Effector CD4-positive, alpha-beta T cell (primary cell): ENCODE measurements at places on chromosomes 5 and 9.

- DNase-seq = no peak
These were observed 8.8 kb downstream of the TNIP1 start for GRCh38 chr5:151071848-151072629.

- DNase-seq = no peak
These were observed 116.8 kb downstream of the BOD1 start for GRCh38 chr5:173499471-173500212.

DNA sequence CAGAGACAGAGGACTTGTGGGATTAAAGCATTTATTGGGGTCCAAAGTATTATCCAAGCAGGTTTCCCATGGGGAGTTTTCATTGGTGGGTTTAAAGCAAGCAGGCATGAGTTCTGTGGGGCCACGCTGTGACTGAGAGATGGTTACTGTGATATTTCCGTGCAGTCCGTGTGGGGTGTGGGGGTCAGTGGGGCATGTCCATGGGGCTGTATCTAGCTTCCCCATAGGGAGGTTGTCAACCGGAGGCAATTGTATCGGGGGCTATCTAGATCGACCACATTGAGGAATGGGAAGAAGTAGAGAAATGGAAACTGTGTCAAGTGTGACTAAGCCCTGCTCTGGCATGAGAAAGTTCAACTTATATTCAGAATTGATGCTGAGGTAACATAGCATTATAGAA lies 7.1 kb upstream of the RPS23 start:
- DNase-seq = no peak

- no peak for DNase-seq
These were observed 576.5 kb upstream of the EDIL3 start for GRCh38 chr5:84961193-84961592.

GRCh38 chr5:67010684-67011409 lies 185.8 kb downstream of the CD180 start:
- DNase-seq = no peak

DNA sequence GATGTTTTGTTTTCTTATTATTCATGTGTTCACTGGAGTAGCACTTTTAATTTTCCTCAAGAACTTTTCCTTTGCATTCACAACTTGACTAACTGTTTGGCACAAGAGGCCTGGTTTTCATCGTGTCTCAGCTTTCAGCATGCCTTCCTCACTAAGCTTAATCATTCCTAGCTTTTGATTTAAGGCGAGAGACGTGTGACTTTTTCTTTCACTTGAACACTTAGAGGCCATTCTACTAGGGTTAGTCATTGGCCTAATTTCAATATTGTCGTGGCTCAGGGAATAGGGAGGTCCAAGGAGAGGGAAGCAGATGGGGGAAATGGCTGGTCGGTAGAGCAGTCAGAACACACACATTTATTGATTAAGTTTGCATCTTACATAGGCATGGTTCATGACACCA lies 94.0 kb downstream of the ZNF462 start:
- DNase-seq = no peak

DNA sequence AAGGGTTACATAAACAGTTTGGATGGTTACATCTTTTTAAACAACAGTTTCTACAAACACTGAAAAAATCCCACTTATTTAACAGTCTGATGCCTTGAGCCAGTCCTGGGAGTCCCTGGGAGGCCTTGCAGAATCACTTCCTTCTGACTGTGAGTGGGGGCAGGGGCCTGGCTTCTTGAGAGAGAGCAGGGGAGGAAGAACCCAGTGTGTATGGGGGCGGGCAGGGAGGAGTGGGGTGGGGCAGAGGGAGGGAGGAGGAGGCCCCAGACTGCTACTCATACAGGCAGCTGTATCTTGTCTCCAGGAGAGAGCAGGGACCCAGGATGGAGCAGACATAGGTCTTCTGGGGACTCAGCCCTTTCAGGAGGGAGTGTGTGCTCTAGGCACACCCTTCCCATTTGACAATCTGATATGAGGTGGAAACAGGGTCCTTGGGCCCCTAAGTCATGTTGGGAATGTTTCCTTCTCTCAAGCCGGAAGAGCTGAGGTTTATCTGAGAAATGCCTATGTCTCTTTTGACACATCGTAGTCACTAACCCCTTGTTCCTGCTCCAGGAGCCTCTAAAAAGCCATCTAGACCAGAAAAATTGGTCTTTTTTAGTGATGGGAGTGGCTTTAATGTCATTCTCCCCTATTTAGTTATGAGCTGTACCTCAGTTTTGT lies 52.8 kb downstream of the IRF1 start:
- DNase-seq = peak; percentile 45

DNA sequence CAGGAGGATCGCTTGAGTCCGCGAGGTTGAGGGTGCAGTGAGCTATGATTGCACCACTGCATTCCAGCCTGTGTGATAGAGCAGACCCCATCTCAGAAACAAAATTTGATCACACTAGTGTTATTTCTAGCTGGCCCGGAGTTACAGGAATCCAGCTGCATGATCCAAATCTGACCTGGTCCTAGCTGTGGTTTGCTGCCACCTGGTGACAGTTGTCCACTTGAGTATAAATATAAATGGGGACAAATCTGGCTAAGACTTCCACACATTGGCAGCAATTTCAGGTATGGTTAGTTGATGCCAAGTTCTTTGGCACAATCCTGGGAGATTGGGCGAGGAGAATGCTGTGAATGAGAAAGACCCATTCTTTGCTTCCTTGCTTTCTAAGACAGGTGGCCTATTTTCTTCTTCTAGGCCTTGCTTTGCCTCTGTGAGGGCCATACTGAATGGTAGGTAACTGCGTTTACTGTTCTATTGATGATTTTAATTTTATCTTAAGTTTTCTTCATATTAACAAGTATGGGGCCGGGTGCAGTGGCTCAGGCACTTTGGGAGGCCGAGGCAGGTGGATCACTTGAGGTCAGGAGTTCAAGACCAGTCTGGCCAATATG lies 35.4 kb downstream of the UBE2R2 start:
- peak; percentile 54 for DNase-seq

- no peak for DNase-seq
These were observed 317.6 kb downstream of the CWC27 start for GRCh38 chr5:65086234-65086890.

- DNase-seq = no peak
These were observed 14.0 kb upstream of the TEX48 start for GRCh38 chr9:114695948-114696347.

DNA sequence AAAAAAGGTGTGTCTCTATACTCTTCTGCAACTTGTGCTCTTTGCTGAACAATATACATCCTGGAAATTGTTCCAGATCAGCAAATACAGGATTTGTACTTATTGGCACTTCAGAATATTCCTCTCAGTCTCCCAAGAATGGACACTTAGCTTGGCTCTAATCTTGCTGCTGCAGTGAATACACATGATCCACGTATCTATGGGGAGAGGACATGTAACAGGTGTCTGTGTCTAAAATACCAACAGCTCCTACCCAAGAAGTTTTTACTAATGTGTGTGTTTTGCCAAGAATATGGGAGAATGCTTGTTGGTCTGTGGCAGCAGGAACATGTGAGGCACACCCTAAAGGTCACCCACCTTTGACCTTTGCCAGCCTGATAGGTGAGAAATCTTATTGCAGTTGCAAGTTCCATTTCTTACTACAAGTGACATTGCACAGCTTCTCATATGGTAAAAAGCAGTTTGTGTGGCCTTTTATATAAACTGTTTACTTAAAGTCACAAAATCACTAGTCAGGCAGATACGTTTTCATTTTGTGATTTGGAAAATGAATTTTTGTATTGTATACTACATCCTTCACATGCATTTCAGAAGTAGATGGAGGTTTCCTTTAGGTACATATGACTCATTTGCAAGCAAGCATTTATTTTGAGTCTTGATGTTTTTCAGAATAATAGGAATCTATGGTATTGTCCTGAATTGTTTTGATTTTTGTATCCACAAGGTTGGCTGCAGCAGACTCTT lies 35.8 kb downstream of the PHF2 start:
- no peak for DNase-seq

DNA sequence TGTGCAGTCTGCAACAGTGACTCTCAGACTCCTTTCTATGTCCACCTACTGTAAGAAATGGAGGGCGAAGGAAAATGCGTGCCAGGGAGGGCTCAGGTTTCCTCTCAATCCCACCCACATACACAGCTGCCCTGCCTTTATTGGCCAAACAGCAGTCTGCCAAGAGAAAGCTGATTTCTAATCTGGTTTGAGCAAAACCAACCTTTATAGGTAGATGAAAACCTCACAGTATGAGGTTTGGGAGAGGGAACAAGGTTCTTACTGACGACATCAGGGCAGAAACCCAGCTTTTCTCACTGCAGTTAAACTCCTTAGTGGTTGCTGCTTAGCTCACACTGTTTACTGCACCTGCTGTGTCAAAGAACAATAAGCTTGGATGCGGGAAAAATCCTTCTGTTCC lies 152.3 kb upstream of the KLF9 start:
- DNase-seq = no peak

DNA sequence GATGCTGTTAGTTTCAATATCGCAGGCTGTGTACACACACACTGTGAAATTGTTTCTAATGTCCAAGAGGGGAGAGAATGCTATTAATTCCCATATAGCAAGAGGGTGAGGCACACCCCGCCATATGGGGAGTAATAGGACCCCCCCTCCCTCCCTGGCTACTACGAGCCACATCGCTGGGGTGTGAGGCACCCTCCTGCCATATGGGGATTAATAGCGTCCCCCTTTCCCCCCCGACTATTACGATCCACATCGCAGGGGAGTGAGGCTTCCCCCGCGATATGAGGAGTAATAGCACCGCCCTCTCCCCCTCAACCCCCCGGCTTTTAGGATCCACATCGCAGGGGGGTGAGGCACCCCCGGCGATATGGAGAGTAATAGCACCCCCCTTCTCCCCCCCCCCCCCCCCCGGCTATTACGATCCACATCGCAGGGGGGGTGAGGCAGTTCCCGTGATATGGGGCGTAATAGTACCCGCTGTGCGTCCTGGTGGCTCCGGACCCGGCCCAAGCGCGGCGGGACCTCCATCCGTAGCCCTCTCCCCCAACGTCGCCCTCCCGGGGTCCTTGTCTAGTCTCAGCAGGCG lies 494 bp upstream of the STK32A start:
- DNase-seq = no peak

DNA sequence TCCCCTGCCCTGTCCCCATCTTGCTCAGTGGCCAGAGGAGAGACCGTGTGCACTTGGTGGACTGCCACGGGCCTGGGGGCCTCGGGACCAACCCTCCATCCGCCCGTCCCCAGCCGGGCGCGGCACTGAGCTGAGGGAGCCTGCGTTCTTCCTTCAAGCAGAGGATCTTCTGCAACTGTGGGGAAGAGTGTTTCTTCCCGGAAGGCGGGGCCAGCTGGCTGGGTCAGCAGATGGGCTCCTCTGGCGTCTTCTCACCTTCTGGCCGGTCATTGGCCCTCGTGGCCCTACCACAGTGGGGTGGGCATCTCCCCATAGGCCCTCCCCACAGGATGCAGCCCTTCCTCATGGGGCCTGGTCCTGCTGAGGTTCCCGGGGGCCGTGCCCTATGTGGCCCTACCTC lies 17.4 kb downstream of the RXRA start:
- no peak for DNase-seq

DNA sequence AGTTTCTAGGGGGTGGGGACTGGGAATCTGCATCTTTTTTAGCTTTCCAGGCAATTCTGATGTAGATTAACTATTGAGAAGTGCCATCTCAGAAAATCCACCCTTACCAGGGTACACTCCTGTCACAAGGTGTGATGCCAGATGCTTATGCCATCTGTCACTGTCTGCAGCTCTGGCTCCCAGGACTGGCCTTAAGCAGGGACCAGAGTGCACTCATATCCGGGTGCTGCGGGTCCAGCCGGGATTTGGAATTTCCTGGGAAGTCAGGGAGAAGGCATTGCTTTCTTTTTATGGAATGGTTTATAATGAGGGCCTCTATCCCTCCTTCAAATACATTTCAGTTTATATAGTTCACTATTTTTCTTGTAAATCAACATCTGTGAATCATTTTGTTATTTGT lies 92.6 kb downstream of the TMEM174 start:
- no peak for DNase-seq

DNA sequence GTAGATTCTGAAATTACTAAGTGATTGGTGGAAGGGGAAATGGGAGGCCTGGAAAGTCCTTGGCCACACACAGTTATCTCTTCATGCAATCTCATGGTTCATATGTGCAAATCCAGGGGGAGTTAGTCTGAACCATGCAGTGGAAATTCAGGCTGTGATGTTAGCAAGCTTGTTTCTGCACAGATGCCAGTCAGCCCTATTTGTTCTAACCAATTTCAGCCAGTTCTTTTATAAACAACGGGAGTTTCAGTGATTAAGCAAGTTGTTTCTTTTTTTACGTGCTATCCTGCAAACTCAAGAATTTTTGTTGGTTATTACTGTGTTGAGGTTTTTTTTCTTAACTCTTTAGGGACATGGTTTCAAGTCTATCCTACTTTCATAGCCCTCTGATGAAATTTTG lies 298.0 kb downstream of the FER start:
- no peak for DNase-seq

GRCh38 chr9:135010921-135011320 lies 76.5 kb upstream of the OLFM1 start:
- DNase-seq = no peak

- DNase-seq = no peak
These were observed 22.6 kb upstream of the CEP72 start for GRCh38 chr5:589588-589987.

DNA sequence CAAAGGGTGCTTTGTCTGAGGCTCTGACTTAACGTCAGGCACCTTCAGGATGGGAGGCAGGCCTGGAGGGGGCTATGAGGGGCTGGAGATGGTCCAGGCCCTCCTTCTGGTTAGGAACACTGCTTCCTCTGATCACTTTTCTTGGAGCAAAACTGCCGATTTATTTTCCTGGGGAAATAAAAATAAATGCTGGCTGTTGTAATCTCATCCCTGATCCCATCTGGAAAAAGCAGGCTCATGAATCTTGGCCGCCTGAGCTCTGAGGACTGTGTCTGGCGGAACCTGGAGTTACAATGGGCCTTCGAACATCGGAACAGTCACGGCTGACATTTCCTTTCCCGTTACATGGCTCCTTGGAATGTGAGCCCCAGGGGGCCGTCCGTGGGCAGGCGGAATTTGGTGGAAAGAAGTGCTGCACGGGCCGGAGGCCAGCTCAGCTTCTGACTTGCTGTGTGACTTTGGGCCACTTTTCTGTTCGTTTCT lies 157.8 kb downstream of the RGS3 start:
- DNase-seq = no peak

GRCh38 chr9:134412298-134412711 lies 86.0 kb downstream of the RXRA start:
- DNase-seq = no peak

- DNase-seq = no peak
These were observed 151.9 kb downstream of the SPATA31D1 start for GRCh38 chr9:82140471-82140870.

DNA sequence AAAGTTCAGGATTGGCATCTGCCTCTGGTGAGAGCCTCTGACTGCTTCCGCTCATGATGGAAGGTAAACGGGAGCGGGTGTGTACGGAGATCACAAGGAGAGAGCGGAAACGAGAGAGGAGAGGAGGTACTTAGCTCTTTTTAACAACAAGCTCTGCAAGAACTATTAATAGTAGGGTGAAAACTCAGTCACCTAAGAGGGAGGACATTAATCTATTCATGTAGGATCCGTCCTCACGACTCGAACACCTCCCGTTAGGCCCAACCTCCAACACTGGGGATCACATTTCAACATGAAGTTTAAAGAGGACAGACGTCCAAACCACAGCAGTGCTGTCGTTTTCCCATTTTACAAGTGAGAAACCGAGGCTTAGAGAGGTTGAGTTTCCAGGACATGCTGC lies 173.7 kb downstream of the SLC28A3 start:
- DNase-seq = no peak

- DNase-seq = no peak
These were observed 326.9 kb downstream of the SLIT3 start for GRCh38 chr5:168974082-168974481.
